ENCODE measurements at places on chromosomes 5 and 9. TPM values are rescaled to one million over a fixed set of nuclear protein-coding genes. Genes with fewer than 3 reads are reported as not detected.

Gene CDH9
- not detected for total RNA-seq

Gene TLE1
- 41.6 TPM for total RNA-seq

Gene KIF27
- 0.73 TPM for total RNA-seq

Gene ZDHHC21
- 7.4 TPM for total RNA-seq
